ENCODE measurements at places on chromosomes 7 and 10. TPM values are rescaled to one million over a fixed set of nuclear protein-coding genes. Genes with fewer than 3 reads are reported as not detected.

Gene RNF148
- 0.63 TPM for total RNA-seq

Gene ARHGEF5
- 54.7 TPM for total RNA-seq

Gene TCAF2
- total RNA-seq = 0.70 TPM

Gene BLNK
- total RNA-seq = 1.0 TPM

Gene SKIDA1
- 0.56 TPM for total RNA-seq

Gene UNC5B
- 80.5 TPM for total RNA-seq

Gene ZNF467
- total RNA-seq = 3.2 TPM

Gene VKORC1L1
- total RNA-seq = 32.1 TPM

Gene ZC3HAV1L
- total RNA-seq = 10.9 TPM

Gene COL1A2
- not detected for total RNA-seq

Gene CAMK2B
- total RNA-seq = 1.8 TPM

Gene TYW1B
- total RNA-seq = 0.93 TPM

Gene TPK1
- total RNA-seq = 8.8 TPM

Gene C10orf71
- total RNA-seq = not detected

Gene SLC13A1
- total RNA-seq = not detected

Gene CXCL12
- not detected for total RNA-seq
